PC-9 (cell line): ENCODE measurements at places on chromosomes 2 and 18. TPM values are rescaled to one million over a fixed set of nuclear protein-coding genes. Genes with fewer than 3 reads are reported as not detected.

PCARE gene
- total RNA-seq, result not detected in 2 replicates

OR6B2 gene
- not detected in 2 replicates for total RNA-seq

HOXD10 gene
- not detected in 2 replicates for total RNA-seq

LYPD1 gene
- 5.1 and 10.3 TPM in 2 replicates for total RNA-seq

PSD4 gene
- 29.6 and 38.7 TPM in 2 replicates for total RNA-seq

NEU2 gene
- not detected in 2 replicates for total RNA-seq

RAD51AP2 gene
- not detected in 2 replicates for total RNA-seq

WDR75 gene
- 18.5 and 27.5 TPM in 2 replicates for total RNA-seq

REEP1 gene
- 0.25 and 0.31 TPM in 2 replicates for total RNA-seq

APLF gene
- total RNA-seq, result 3.9 and 4.5 TPM in 2 replicates

ASB1 gene
- total RNA-seq, result 56.7 and 64.6 TPM in 2 replicates

ASXL3 gene
- total RNA-seq, result not detected in 2 replicates

DNAH7 gene
- total RNA-seq, result 2.2 and 3.8 TPM in 2 replicates

TACR1 gene
- not detected in 2 replicates for total RNA-seq

PROM2 gene
- total RNA-seq, result 129 and 147 TPM in 2 replicates

RTKN gene
- 58.9 and 63.4 TPM in 2 replicates for total RNA-seq
